Activated T-helper 17 cell treated with anti-CD3 and anti-CD28 coated beads, Interleukin-2, amount 50 U/mL, for 72 hours (primary cell): ENCODE measurements at places on chromosomes 4 and X. TPM values are rescaled to one million over a fixed set of nuclear protein-coding genes. Genes with fewer than 3 reads are reported as not detected.

Gene CLTRN
- total RNA-seq, result 0.85 TPM

Gene OTUD6A
- not detected for total RNA-seq

Gene IL13RA1
- 1.2 TPM for total RNA-seq

Gene SERTM2
- total RNA-seq, result not detected

Gene INTS6L
- 15.2 TPM for total RNA-seq

Gene TDO2
- not detected for total RNA-seq

Gene MAGED2
- total RNA-seq, result 54.8 TPM

Gene RNF175
- total RNA-seq, result not detected

Gene MAGEB6
- not detected for total RNA-seq

Gene MAP3K15
- 7.1 TPM for total RNA-seq

Gene NR3C2
- 7.1 TPM for total RNA-seq

Gene C1QTNF7
- not detected for total RNA-seq

Gene P2RY10
- 34.6 TPM for total RNA-seq

Gene SAGE1
- not detected for total RNA-seq

Gene CPZ
- not detected for total RNA-seq

Gene FAM184B
- not detected for total RNA-seq

Gene CT45A1
- not detected for total RNA-seq

Gene ADH1A
- not detected for total RNA-seq

Gene NKAP
- total RNA-seq, result 10.8 TPM

Gene SLC6A14
- total RNA-seq, result not detected

Gene TBCK
- total RNA-seq, result 40.0 TPM
